ENCODE measurements at places on chromosomes 11 and 22. TPM values are rescaled to one million over a fixed set of nuclear protein-coding genes. Genes with fewer than 3 reads are reported as not detected.

The DDT gene
- total RNA-seq: 106 TPM

The BIRC3 gene
- total RNA-seq: 0.15 TPM

The PTPN5 gene
- total RNA-seq: 8.4 TPM

The PAMR1 gene
- 3.0 TPM for total RNA-seq

Data from H1 (cell line).